ENCODE measurements at places on chromosomes 7 and 10.

GRCh38 chr7:18708204-18708603, 212.7 kb downstream of the HDAC9 start:
- DNase-seq: no peak

DNA sequence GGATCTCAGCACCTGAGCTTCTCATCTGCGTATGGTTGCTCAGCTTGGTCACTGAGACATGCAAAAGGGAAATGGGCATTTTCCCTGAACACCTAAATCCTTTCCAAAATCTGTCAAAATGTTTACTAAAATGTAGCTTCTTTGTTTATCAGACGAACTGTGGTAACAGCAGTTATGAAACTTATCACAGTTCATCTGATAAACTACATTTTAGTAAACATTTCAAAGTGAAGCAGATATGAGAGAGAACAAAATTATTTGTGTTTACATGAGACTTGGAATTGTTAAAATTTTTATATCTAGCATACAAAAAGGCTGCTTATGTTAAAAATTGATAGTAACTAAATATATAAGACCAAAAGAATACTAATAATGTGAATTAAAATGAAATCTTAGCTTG, 573.4 kb upstream of the C7orf33 start:
- DNase-seq: no peak

DNA sequence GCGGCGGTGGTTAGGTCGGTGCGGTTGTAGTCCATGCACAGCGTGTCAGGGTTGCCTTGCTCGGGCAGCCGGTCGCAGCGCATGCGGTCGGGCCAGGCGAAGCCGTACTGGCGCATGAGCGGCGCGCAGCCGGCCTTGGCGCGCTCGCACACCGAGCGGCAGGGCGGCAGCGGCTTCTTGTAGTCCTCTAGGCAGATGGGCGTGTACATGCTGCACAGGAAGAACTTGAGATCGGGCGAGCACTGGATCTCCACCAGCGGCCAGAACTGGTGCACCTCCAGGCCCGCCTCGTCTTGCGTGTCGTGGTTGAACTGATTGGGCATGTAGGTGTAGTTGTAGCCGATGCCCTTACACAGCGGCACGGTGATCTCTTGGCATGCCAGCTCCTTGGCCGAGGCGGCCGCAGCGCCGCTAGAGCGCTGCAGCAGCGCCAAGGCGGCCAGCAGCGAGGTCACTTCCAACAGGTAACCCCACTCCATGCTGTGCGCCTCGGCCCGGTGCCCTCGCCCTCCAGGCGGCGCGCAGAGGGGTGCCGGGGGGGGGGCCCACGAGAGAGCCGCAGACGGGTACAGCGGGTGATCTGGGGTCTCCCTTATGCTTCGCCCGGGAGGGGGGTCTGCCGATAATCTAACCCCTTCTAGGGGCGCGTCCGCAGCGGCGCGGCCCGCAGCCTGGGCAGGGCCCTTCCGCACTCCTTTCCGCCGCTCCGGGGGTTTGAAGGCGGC, 983 bp downstream of the FZD8 start:
- no peak for DNase-seq

GRCh38 chr10:119189811-119190282, 11.2 kb upstream of the PRDX3 start:
- DNase-seq: no peak

DNA sequence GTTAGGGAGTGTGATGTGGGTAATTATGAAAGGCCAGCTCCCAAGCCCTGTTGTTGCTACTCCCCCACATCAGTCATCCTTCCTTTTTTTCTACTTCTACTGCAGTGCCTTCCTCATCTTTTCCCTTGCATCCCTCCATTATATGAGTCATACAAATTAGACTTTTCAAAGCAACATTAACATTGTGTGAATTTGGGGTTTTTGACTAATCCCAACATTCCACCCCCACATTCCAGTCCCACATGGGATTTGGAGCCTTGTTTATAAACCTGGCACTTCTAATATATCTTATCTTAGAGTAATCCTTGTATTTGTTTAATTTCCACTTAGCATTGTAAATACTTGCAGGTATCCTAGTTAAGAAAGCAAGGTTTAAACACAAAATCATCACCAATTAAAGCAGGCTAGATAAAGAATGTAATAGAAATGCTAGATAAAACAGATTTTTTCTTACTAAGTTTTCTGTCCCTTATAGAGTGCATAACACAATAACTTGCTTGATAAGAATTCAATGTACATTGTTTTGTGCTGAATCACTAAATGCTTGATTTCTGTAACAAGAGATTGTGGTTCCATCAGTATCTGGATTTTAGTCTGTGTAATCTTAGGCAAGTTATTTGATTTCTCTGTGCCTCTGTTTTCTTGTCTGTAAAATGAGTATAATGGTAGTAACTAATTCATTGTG, 165.8 kb downstream of the CFTR start:
- no peak for DNase-seq

GRCh38 chr7:151847136-151847535, 29.8 kb downstream of the PRKAG2 start:
- DNase-seq: no peak

GRCh38 chr10:20765066-20765465, 132.0 kb downstream of the NEBL start:
- no peak for DNase-seq
